Natural killer cell treated with Interleukin-12 subunit alpha and Interleukin-12 subunit beta and Interleukin-15 and Interleukin-18, amount 100 ng/mL, for 72 hours (primary cell): ENCODE measurements at places on chromosomes 7 and 10. TPM values are rescaled to one million over a fixed set of nuclear protein-coding genes. Genes with fewer than 3 reads are reported as not detected.
A peak's percentile ranks its signal among the peaks of the same experiment; 100 is the strongest.

DNA sequence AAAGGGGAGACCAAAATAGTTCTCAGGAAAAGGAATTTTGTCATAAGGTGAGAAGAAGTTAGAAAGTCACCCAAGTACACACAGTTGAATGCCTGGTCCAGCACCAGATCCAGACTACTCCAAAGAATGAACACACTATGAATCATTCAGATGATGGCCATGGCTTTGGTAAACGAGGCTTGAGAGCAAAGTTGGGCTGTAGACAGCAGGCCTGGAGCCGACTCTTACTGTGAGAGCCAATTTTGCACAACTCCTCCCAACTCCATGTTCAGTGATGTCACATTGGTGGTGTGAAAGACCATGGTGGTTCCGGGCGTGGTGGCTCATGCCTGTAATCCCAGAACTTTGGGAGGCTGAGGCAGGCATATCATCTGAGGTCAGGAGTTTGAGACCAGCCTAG, 131.6 kb downstream of the PKD1L1 start:
- DNase-seq: no peak

GRCh38 chr7:150326657-150327268, 3.4 kb upstream of the ACTR3C start:
- DNase-seq: no peak

DNA sequence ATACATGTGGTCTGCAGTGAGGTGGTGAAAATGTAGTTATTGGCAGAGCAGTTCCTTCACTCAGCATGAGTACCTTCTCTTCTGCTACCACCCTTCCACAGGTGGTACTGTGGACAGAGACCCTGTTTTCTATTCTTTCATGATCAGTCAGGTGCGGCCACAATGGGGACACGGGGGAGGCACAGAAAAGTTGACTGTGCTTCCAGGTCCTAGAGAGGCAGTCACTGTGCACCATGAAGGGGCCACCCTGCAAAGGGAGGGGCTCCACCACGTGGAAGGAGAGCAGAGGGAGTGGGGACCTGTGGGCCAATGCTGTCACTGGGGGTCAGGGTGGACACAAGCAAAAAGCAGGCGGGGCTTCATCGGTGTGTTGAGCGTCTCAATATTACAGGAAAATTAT, 3.6 kb upstream of the LANCL2 start:
- no peak for DNase-seq

STRIP2 gene
- 11.3 TPM for total RNA-seq

TMEM196 gene
- not detected for total RNA-seq

PDGFA gene
- 5.0 TPM for total RNA-seq

PLAU gene
- not detected for total RNA-seq

GRCh38 chr7:18770822-18771221, 275.3 kb downstream of the HDAC9 start:
- no peak for DNase-seq

CALCR gene
- total RNA-seq: not detected

ALOX5 gene
- total RNA-seq: 7.5 TPM

- DNase-seq: no peak
Measured at GRCh38 chr7:106887421-106887820, 22.3 kb downstream of the PIK3CG start.

GRCh38 chr10:133162910-133163856, 3.2 kb downstream of the KNDC1 start:
- peak; percentile 42 for DNase-seq

DNA sequence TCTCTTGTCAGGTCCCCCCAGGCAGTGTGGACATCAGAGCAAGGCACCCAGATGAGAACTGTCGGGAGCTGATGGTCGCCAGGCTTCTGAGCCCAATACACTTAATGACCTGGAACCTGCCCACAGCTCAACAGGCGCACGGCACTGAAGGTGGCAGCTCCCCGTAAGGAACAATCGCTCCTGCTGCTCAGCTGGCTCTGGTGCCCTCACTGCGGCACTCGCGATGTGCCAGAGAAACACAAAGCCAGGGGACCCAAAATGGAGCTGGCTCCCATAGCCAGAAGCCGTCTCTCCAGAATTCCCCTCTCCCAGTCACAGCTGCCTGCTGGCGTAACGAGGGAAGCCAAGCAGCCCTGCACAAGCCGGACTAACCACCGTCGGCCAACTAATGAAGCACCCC, 6.3 kb downstream of the CALN1 start:
- DNase-seq: no peak

- DNase-seq: no peak
Measured at GRCh38 chr10:89390476-89391225, 1.8 kb upstream of the IFIT1 start.

ITIH2 gene
- not detected for total RNA-seq

DNA sequence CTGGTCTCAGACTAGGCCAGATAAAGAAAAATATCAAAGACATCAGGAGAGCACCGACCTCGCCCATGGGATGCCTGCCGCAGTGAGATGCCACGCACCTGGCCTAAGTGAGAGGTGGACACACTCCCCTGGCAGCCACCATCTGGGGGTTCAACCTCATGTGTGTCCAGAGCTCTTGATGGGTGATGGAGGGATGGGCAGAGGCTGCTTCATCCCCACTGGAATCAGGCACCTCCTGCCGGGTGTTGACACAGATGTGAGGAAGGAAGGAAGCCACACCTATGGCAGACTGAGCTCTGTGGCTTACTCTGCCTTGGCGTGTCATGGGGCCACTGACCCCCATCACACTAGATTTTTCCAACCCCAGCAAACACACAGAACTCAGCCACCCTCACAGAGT, 11.4 kb downstream of the ZNF488 start:
- no peak for DNase-seq

OPN1SW gene
- total RNA-seq: not detected

UCMA gene
- not detected for total RNA-seq

- DNase-seq: no peak
Measured at GRCh38 chr10:125547010-125547650, 135.8 kb downstream of the TEX36 start.

GOT1 gene
- total RNA-seq: 42.5 TPM

- no peak for DNase-seq
Measured at GRCh38 chr10:93768892-93769291, 11.2 kb downstream of the LGI1 start.

DNA sequence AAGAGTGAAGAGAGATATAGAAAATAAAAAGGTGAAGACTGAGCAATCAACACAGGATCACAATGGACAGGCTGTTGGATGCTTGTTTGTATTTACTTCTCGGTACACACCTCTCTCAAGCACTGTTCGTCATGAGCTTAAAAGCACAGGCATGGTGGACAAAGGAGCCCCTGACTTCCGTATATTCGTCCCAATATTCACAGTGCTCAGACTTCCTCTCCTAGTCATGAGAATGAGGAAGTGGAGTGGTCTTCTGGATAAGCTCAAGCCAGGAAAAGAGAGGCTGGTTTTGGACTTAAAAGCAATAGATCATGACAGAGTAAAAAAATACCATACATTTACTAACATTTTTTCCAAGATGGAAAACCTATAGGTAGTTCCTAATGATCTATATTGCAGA, 172.5 kb downstream of the SORCS1 start:
- DNase-seq: no peak

GRCh38 chr10:79226391-79227245, 120.7 kb upstream of the PPIF start:
- DNase-seq: no peak

DNA sequence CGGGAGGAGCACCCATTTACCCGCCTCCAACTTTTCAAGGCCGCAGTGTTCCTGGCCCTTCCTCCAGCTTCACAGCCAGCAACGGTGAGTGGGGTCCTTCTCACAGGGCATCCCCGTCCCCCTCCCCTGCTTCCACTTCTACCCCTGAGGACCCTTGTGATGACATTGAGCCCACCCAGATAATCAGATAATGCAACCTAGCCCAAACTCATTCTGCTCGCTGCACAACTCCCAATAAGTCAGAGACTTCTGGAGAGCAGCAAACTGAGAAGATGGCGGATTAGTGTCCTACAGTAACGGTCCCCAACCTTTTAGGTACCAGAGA, 74.5 kb downstream of the OAT start:
- DNase-seq: no peak

- DNase-seq: no peak
Measured at GRCh38 chr7:44066111-44066460, 719 bp upstream of the PGAM2 start.

- no peak for DNase-seq
Measured at GRCh38 chr7:150341263-150342120, at the start of gene RARRES2. RARRES2 (minus strand) TSS chr7:150341629; CDS start chr7:150340609, 1,020 bp downstream.

CALHM3 gene
- total RNA-seq: not detected

DNA sequence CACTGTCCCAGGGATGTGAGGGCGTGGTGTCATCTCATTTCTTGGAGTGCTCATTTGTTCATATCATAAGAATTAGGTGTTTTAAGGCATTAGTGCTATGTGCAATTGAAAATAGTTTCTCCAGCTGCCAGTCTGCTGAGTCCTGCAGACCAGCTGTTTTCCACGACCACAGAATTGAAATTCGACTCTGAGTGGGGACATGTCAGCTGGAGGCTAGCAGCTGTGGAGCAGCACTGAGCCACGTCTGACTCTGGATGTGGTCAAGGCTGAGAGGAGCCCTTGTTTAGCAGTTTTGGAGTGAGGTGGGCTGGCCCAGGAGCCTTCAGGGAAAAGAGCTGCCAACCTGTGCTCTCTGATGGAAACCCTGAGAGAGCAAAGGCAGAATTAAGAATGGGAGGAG, 156.3 kb upstream of the GRB10 start:
- DNase-seq: no peak

DNA sequence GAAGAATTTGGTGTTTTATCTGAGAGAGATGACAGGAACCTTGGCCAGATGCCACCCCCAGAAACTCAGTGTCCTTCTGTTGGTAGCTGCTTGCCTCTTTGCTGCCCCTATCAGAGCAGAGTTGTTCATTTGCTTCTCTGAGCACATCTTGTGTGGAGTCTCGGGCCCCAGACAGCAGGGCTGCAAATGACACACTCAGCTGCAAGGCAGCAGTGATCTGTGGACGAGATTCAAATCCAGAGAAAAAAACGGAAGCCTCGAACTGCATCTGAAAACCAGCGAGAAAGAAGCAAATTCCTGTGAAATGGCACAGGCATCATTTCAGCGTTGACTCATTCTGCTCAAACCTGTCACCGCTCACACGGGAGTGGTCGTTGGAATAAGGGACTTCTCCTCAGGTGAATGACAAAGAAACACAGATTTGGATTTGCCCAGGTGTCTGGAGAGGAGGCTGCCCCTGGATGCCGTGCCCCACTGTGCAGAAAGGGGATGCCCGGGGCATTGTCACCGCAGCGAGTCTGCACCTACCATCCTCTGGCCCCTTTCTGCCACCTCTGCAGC, 144.7 kb downstream of the PFKFB3 start:
- peak; percentile 64 for DNase-seq

- no peak for DNase-seq
Measured at GRCh38 chr10:126459878-126460481, 71.7 kb upstream of the ADAM12 start.

GRCh38 chr10:7622969-7623368, 43.8 kb downstream of the ITIH5 start:
- DNase-seq: no peak

TNRC18 gene
- 87.6 TPM for total RNA-seq

GRCh38 chr7:100221767-100222444, 2.2 kb downstream of the PVRIG start:
- no peak for DNase-seq

DNA sequence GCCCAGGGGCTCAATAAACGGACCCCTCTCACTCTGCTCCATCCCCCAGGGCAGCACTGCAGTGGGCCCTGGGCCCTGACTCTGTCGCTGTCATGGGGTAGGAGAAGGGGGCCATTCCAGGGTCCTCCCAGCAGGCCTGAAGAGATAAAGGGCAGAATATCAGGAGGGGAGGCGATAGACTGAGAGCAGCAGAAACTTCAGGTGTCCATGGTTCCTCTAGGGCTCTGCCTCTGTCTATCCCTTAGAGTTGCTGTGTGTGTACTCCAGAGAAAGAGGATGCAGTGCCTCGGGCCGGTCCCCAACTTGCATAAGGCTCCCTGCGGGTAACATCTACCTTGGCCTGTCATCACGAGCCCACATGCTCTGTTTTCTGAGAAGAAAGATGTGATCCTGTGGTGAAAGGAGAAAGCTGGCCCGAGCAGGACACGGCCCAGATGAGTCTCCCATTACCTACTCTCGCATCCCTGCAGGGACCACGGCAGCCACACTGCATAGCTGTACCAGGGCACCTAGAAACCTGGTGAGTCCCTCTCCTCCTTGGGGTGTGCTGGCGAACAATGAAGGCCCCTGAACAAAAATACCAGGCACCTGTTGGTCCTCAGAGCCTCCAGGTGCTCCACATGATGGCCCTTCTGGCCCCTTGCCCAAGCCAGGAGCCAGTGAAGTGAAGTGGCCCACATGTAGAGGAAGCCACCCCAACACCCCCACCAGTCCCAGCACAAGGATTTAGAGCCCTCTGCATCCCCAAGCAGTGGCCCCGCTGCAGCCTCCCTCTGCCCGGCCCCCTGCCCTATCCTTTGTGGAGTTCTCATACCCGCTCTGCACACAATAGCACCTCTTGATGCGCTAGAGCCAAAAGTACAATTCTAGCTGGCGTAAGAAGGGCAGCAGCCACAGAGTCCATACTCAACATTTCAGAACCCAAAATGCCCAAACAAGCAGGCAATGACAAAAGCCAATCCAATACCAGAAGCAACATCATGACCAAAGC, 106.8 kb downstream of the ARHGAP22 start:
- no peak for DNase-seq

- DNase-seq: no peak
Measured at GRCh38 chr10:65618126-65618525, 1307.7 kb upstream of the LRRTM3 start.
